ENCODE measurements at places on chromosomes 11 and 22.
A peak's percentile ranks its signal among the peaks of the same experiment; 100 is the strongest.

DNA sequence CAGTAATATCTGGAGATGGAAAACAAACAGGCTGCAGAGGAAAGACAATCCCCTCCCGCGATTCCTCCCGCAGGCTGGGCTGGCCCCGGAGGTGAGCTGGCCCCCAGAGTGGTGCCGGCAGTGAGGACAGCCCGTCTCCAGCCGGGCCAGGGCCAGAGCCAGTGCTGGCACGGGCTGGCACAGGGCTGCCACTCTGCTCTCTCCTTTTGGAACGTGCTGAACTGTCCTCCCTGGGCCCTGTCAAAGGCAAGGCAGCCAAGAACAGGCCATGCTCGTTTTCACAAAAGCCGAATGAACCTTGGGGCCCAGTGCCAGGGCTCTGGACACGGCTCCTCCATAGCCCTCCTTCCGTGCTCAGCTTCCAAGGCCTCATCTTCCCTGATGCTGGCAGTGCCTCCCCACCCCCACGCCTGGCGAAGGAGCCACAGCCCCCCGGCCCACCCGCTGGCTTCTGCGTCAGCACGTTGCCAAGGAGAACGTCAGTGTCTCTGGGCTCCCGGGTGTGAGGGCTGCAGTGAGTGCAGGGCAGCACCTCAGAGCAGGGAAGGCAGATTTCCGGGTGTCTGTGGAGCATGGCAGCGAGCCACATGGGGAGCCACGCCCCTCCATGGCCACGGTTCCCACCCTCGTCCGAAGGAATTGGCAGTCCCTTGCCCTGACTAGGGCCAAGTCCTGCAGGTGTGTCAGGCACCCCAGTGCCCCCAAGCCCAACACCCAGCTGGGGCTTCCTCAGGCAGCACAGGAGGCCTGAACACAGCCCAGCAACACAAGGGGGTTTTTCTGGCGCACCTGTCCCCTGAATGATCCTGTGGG, 28.6 kb downstream of the GNAZ start:
- DNase-seq: peak; percentile 70

- no peak for DNase-seq
Measured at GRCh38 chr11:134731213-134731961, 319.3 kb upstream of the B3GAT1 start.

- DNase-seq: no peak
Measured at GRCh38 chr22:26648528-26649388, 8.6 kb upstream of the MIAT start.

DNA sequence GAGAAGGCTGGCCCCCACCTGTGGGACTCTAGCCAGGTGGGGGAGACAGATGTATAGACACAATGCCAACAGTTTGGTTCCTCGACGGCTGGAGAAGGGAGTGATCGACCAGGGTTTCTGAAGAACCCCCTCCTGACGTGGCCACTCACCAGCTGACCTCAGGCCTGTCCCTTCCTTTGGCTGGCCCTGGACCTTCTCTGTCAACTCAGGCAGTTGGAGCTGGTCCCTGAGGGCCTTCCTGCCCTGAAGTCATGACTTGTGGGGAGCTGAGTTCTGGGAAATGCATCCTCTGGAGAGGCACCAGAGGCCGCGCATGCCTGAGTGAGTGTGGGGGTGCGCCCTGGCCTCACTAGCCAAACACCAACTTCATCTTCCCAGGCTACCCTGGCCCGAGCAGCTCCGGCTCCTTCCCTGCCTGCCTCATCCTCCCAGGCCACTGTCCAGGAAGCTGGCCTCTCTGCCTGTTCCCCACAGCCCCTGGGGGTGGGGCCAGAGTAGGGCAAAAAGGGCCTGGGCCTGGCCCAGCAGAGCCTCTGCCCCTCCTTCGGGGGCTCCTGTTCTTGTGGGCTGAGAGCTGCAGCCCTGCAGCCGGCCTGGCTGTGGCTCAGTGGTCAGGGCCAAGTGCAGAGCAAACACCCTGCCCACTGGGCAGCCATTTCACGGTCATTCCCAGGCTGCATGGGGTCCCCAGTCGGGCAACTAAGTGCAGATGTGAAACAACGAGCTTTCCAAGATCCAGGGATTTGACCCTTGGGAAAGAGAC, 23.6 kb downstream of the TXN2 start:
- DNase-seq: peak; percentile 73

GRCh38 chr11:3896644-3897043, 41.2 kb downstream of the STIM1 start:
- DNase-seq: no peak

DNA sequence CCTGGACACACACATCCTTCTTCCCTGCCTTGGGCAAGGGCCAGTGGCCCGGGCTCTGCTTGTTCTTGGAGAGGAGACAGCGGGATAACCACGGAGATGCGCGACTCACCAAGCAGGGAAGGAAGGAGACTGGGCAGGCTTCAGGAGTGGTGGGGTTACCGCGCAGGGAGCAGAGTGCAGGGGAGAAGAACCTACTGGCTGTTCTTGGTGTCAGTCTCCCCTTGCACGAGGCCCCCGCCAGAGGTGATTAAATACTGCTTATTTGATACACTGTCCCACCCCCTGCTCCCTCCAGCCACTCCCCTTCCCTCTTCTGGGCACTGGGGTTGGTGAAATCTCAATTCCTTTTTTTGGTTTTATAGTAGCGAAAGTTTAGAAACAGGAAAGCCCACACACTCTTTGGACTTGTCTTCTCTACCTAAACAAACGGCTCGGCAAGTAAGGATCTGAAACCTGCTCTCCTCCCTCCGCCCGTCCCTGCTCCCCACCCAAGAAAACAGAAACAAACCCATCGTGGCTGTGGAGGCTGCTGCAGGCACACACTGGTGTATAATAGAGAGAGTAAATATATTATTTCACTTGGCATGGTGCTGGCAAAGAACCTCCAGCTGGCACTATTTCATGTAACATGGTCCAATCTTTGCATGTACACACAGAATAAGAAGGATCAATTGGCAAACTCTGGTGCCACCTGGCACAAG, 10.8 kb downstream of the LARGE2 start:
- DNase-seq: peak; percentile 10

GRCh38 chr22:24104307-24105012, 76.8 kb upstream of the SUSD2 start:
- DNase-seq: no peak

DNA sequence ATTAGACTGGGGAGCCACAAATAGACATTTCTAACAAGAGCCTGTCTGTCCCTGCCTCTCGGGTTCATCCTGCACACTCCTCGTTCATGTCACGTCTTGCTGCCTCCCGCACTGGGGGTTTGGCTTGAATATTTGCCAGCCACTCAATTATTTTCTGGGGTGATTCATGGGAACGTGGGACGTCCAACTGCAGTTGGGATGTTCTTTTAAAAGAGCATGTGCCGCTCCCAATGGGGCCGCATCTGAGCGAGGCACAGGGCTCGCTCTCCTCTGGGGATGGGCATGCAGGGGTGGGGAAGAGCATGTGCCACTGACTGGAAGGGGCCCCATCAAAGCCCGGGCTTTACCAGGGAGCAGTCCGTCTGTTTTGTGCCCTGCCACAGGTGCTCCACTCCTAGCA, 43.4 kb downstream of the PARVG start:
- no peak for DNase-seq

DNA sequence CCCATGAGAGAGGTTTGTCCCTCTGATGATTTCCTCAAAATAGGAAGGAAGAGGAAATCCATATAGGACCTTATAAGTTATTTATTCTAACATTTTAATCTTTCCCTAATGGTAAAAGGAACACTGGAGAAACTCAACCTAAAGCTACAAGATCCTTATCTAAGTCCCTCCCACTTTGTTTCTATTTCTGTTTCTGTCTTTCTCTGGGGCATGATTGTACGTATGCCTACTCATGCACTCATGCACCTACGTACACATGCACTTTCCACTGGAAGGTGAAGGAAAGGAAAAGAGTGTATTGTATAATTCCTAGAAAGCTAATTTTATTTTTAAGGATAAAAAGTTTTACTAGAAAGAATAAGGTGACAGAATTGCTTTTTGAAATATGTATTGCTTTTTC, 125.0 kb downstream of the RAB38 start:
- DNase-seq: no peak

DNA sequence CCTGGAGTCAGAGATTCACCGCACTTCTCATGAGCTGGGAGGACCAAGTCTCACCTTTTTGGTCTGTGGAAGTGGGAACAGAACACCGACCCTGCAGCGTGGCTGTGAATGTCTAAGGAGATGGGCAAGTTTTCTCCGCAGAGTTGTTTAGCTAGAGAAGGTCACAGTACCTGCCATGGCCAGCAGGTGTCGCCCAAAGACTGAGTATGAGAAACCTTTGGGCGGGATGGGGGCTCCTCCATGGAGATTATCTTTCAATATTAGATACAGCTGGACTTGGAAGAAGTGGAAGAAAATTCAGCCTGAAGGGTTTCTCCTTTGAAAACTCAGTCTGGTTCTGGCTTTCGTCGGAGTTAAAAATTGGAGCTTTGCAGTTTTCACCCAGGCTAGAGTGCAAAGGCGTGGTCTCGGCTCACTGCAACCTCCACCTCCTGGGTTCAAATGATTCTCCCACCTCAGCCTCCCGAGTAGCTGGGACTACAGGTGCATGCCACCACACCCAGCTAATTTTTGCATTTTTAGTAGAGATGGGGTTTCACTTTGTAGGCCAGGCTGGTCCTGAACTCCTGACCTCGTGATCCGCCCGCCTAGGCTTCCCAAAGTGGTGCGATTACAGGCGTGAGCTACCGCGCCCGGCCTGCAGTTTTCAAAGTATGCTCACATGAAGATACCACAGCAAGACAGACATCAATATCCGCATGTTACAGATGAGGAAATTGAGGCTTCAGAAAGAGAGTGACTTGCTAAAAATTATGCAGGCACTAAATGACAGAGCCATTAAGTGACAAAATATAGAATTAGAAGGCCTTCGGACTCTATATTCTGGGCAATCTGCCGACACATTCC, 10.7 kb upstream of the DSCAML1 start:
- peak; percentile 82 for DNase-seq

DNA sequence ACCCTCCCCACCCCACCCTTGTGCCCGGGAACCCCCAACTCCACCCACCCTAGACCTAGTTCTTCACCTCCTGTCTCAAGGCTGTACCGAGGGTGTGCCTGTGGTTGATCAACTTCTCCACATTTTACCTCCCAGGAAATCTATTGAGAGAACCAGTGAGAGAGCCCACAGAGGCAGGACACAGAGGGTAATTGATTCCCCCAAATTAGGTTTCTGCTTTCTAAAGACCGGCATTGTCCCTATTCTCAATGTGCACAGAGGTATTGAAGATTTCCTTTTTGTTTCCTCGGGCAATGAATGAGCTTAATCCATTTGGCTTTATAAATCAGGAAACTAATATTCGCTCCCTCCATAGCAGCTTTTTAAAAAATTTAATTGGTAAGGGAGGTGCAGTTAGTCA, 6.0 kb upstream of the LMO1 start:
- no peak for DNase-seq

- no peak for DNase-seq
Measured at GRCh38 chr22:35590634-35591295, 26.4 kb downstream of the MB start.

- no peak for DNase-seq
Measured at GRCh38 chr22:19820880-19821522, 33.7 kb downstream of the GNB1L start.

DNA sequence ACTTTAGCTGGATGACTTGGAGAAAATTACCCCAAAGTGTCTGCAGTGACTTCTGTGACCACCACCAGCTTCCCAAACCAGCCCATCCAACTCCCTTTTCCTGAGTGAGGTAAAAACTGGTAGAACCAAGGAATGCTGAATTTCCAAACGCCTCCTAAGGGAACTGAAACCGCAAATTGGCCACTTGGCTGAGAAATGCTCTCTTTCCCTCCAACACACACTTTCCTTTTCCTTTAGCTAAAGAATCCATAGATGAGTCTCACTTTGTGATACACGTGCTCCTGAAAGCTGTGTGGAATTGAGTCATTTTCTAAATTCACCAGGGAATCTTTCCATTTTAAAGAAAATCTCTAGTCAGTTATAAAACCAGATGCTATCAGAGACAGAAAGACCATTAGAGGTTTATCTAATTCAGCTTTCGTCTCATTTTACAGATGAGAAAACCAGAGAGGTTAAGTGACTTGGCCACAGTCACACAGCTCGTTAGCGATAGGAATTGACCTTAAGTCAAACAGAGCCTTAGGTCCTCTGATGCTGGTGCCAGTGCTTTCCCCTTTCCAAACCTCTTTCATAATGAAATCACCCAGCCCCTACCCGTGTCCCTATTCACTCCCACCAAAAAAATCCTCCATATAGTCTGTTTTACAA, 137.2 kb downstream of the COMMD9 start:
- no peak for DNase-seq

DNA sequence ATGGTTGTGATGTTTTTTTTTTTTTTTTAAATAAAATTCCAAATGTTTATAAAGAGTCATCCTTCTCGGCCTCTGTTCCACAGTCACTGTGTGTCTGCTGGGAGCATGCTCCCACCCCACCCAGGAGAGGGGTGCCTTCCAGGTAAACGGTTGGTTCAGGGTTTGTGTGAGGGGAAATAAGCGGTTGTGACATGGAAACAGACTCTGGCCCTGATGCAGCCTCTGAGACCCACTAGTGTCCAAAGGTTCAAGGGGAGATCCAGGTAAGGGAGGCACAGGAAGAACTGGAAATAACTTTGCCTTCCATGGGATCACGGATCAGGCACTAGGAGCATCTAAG, 6.0 kb upstream of the GAS2L1 start:
- DNase-seq: no peak

DNA sequence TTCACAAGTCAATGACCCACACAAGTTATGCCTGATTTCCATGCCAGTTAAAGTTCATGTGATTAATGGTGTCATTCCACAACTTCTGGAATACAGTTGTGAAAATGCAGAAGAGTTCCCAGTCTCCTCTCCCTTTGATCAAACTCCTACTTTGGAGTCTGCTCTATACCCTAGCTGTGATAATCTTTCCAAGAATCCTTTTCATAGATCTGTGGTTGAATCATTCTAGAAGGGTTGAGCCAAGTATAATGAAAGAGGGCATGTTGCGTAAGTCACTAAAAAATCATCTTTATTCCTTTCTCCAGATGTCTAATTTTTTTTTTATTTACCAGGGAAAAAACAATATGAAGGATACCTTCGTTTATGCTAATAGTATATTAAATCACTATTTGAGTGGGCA, 89.7 kb upstream of the CARD18 start:
- DNase-seq: no peak

DNA sequence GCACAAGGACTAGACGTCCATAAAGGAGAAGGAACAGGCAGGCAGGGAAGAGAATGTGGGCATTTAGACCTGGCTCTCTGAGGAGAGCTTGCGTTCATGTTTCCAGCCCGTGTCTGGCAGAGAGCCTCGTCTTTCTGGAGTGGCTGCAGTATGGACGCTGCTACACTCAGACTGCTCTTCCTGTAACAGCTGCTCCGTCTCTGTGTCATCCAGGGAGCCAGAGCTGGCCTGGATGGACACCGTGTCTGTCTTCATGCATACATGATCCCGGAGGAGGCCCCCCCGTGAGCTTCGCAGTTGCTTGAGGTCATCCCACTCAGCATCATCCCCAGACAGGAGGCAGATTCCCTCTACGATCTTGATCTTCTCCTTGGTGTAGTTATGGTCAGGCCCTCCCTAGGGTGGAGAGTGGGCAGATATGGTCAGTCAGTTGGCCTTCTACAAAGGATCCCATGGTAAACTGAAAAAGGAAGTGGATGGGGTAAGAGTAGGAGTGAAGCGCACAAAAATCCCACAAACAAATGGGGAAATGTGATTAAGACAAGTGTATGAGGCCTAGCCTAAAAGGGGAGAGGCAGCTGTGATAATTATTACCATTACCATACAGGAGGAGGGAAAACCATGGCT, 13.0 kb upstream of the CKAP5 start:
- no peak for DNase-seq

Measured in left ventricle myocardium inferior (tissue), 1 donor.